EH (cell line): ENCODE measurements at places on chromosomes 13 and 19.

- DNase-seq: no peak
Measured at GRCh38 chr19:38170334-38170733, 53.7 kb downstream of the DPF1 start.

DNA sequence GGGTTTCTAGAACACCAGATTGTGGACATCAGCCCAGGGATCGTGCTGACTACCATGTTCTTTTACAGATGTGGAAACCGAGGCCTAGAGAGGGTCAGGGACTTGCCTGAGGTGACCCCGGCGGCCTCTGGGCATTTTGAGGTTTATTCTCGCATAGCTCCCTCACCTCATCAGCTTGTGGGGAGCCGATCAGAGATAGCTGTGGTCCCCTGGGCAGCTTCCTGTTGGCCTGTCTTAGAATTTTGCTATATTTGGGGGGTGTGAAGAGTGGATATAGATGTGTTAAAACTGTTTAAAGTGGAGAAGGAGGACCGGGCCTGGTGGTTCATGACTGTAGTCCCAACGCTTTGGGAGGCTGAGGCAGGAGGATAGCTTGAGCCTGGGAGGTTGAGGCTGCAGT, 6.9 kb downstream of the ARHGEF1 start:
- DNase-seq: no peak

- peak; percentile 51 for DNase-seq
Measured at GRCh38 chr13:105338006-105338405, 1197.5 kb downstream of the EFNB2 start.

DNA sequence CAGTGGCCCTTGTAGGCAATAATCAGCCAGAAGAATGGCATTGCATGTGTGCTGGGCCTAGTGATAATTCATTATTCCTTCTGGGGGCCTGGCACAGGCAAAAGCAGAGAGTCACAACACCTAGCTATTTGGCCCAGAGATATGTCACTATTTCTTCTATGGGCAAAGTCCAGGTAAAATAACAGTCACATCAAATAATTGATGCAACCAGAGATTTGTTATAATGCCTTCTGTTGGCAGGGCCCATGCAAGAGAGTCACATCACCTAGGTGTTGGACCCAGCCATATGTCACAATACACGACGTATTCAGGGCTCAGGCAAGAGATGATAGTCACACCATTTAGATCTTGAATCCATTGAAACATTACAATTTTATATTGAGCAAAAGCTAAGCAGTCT, 66.1 kb downstream of the ZNF726 start:
- no peak for DNase-seq

DNA sequence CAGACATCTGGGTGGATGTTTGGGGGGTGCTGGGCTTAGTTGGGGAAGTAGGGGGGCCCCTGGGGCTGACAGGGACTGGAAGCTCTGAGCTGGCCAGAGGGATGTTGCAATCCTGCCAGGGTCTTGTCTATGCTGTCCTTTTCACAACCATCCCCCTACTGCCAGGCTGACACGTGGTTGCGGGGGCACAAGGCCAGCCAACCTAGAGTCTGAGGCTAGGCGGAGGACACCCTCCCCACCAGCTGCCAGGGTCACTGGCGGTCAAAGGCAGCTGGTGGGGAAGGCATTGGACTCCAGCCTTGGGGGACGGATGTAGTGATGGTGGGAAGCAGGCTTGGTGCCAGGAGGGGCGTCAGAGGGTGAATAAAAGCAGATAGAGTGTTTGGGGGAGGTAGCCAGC, 1.6 kb upstream of the APOC1 start:
- DNase-seq: no peak

DNA sequence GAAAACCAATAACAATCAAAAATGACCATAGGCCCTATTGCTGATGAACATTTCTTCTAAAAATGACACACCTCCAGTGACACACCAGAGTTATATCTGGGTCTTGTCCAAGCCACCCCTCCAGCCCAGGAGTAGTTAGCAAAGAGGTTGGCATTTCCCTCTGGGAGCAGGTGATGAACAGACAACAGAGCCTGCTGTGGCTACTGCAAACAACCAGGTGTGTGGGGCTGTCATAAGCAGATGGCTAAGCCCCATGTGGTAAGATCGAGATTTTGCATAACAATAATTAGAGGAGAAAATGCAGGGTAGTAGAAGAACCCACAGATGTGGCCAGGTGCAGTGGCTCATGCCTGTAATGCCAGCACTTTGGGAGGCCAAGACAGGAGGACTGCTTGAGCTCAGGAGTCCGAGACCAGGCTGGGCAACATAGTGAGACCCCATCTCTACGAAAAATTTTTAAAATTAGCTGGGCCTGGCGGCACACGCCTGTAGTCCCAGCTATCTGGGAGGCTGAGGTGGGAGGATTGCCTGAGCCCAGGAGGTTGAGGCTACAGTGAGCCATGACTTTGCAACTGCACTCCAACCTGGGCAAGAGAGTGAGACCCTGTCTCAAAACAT, 5.0 kb downstream of the XRCC1 start:
- no peak for DNase-seq

DNA sequence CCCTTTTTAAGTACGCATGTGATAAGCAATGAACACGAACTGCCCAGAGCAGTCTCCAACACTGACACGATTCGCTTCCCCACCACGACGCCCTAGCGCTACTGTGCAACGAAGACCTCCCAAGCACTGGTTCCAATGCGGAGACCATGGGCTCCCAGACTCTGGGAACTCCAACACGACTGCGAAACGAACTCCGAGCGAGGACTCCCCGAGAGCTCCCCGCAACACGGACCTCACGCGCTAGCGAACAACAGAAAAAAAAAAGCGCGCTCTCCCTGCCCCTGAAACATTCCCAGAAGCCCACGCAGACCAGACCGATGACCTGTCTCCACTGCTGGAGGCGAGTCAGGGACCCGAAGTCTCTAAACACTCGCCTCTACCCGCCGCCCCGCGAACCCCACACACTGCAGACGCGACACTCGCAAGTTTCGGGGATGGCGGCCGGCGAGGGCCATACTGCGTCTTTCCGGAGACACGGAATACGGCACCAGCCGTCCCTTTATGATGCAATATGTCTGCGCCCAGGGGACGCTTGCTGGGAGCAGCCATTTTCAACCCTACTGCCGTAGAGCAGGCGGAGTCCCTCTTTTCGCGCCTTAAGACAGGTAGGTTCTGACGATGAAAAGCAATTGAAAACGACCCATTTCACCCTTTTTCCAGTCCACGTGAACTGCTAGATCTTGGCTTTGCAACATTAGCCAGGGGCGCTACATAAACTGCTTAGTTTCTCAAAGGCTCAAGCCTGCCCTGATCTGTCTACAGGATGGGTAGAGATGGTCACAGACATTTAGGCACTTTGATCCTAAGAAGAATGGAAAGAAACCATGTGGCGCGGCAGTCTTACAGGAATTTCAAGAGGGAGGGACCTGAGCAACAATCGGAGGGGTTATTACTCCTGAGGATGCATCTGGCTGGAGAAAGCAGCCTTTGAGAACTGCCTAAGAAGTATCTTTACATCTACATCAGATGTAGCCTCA, at the start of gene ZNF577:
ZNF577 (minus strand) TSS at position 430 of the 977 bp plus-strand sequence. CDS start 7,569 bp downstream, outside the sequence.
- peak; percentile 84 for DNase-seq

DNA sequence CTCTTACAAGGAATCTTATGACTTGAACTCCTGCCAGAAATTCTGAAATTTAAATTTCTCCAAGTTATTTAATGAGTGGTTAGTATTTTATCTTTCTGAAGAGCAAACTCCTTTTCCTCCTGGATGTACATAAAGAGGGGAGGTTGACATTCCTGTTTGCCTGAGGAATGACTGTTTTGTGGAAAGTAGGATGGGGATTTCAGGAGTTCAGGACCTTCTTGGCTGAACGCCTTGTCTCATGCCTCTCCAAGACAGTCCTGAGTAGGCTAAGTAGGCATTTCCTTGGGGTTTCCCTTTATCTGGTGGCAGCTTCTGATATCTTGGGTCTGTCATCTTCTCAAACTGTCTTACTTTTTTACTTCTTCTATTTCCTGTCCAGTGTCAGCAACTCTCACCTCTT, 356.6 kb downstream of the TDRD3 start:
- DNase-seq: no peak

DNA sequence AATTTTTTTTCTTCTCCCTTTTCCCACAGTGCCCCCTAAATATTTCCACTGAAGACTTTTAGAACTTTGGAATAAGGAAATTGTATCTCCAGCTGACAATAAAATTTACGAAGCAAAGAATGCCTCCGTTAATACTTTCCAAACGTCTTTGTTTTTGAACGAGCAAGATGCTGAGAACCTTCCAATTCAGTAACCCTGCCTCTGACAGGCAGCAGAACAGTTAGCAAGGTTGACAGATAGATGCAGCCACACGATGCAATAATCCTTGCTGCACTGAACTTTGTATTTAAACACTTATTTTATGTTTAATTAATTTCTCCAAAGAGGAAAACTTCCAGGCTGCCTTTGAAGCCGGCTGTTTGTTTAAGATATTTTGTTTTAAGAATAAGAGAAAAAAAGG, 71.8 kb upstream of the TSHZ3 start:
- DNase-seq: no peak

GRCh38 chr19:33904681-33905080, 108.0 kb downstream of the KCTD15 start:
- no peak for DNase-seq
